ENCODE measurements at places on chromosomes 5 and 9.
A peak's percentile ranks its signal among the peaks of the same experiment; 100 is the strongest.

- DNase-seq, result no peak
Measured at GRCh38 chr5:13763719-13764118, 180.8 kb downstream of the DNAH5 start.

- no peak for DNase-seq
Measured at GRCh38 chr5:72835633-72836032, 19.2 kb downstream of the TNPO1 start.

DNA sequence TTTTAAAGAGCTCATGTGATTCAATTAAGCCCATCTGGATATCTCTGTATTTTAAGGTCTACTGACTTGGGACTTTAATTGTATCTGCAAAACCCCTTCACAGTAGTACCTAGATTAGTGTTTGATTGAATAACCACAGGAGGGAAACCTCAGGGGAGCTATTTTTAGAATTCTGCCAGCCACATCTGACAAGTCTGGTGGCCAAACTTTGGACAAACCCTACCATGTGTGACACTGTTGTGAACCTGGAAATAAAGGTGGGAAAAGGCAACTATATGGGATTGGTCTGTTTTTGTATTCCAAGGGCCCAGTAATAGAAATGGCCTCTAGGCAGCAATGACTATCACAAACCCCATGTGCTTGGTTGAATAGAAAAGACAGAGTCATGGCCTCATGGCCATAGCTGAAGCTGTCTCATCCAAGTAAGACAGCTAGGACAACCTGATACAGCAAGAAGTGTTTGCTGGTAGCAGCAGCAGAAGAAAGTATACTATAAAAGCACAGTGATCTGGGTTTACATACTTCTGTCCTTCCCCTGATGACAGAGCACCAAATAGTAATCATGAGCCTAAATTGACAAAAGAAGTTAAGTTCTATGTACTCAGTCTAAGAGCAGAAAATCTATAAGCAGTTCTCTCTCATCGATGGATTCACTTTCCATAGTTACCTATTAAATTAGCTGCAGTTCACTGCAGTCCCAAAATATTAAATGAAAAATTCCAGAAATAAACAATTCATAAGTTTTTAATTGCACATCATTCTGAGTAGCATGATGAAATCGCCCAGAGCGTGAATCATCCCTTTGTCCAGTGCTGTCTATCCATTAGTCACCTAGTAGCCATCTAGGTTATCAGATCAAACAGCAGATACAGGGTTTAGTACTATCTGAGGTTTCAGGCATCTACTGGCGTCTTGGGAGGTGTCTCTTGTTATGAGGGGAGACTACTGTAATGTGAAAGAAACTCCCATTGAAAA lies 189.8 kb downstream of the ARHGAP26 start:
- DNase-seq, result peak; percentile 66

- no peak for DNase-seq
Measured at GRCh38 chr5:123132316-123132715, 43.3 kb downstream of the PRDM6 start.

GRCh38 chr5:79731775-79732174 lies 42.1 kb downstream of the CMYA5 start:
- DNase-seq, result no peak

GRCh38 chr5:179799644-179799973 lies 5.8 kb downstream of the LTC4S start:
- no peak for DNase-seq

- DNase-seq, result no peak
Measured at GRCh38 chr9:78010445-78010844, 21.2 kb downstream of the GNAQ start.

DNA sequence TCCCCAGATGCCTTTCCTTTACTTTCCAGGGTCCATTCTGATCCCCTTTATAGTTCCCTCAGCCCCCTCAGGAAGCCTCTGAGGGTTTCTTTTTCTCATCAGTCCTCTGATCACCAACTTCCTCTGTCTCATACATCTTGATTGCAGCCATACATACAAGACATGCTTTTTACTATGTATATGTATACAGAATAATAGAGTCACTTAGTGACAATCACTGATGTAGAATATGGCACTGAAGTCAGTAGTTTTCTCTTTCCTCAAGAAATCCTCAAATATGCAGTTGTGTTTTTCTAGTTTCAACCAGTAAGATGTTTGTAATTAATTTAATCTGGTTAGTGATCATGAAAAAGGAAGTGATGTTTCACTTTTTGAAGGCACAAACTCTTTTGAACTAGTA lies 364.1 kb downstream of the MAN2A1 start:
- DNase-seq, result no peak

- DNase-seq, result no peak
Measured at GRCh38 chr9:104802906-104803305, 39.0 kb downstream of the NIPSNAP3B start.

DNA sequence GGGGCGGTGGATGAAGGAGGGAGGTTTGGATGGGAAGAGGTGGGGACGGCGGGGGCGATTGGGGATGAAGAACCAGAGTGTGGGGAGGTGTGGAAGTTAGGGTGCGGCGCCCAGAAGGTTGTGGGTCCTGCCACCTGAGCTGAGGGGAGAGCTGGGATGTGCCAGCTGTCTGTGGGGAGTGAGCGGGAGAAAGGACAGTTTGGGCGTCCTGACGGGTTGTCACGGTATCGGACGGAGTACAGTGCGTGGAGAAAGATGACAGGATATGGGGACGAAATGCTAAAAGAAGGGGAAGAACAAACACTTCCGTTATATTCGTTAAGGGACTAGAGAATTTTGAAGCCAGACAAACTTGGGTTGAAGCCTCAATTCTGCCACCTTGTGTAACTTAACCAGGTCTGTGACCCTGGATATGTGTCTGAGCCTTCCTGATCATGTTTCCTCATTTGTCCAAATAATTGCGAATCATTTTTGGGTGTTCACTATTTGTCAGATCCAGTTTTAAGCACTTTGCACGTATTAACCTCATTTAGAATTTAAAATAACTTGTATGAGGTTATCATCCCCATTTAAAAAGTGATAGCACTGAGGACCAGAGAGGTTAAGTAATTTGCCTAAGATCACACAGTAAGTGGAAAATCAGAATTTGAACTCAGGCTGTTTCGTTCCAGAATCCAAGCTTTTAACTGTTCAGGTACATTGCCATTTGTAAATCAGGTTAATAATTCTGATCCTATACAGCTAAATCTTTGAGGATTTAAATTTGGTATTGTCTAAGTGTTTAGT lies 689 bp downstream of the CNTRL start:
- DNase-seq, result peak; percentile 26

- no peak for DNase-seq
Measured at GRCh38 chr5:151153766-151154272, 3.8 kb downstream of the ANXA6 start.

DNA sequence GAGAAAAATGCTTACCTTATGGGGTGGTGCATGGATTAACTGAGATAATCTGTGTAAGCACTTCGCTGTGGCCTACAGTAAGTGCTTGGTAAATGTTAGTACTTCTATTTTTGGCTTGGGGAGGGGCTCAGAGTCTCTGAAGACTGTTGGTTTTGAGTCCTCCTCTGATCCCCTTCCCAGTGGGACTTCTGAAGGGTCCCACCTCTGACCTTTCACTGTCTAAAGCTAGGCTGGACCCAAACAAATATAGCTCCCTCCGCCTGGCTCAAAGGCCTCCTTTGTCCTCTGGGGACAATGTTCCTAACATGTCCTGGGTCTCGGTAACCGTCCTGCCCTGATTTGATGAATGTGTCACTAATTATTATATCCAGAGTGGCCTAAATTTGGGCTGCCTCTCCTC lies 34.8 kb downstream of the CAMK2A start:
- DNase-seq, result no peak

GRCh38 chr9:114116126-114116747 lies 17.1 kb upstream of the KIF12 start:
- DNase-seq, result no peak

DNA sequence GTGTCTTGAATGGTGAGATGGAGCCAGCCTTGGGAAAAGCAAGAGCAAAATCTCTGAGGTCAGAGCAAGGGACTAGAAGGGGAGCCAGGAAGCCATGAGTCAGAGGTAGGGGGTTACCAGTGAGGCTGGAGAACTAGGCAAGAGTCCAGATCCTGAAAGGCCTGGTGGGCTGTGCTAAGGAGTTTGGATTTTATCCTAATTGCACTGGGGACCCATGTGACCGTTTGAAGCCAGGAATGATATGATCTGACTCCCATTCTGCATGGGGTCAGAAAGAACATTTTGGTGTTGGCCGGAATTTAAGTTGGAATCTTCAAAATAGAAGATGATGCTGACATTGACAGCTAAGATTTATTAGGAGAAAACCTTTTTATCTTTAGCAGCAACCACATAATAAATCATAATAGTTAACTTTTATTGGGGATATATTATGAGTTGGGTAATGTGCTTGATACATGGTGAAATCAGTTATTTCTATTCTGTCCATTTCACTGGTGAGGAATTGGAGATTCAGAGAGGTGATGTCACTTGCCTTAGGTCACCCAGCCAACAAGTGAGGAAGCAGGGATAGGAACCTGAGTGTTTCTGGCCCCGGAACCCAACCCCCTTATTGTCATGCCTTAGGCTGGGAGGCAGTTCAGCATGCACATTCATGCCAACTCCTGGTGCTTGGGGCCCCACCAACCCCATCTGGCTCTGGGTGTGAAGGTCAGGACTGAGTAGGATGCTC lies 61.5 kb upstream of the RARS1 start:
- peak; percentile 54 for DNase-seq

DNA sequence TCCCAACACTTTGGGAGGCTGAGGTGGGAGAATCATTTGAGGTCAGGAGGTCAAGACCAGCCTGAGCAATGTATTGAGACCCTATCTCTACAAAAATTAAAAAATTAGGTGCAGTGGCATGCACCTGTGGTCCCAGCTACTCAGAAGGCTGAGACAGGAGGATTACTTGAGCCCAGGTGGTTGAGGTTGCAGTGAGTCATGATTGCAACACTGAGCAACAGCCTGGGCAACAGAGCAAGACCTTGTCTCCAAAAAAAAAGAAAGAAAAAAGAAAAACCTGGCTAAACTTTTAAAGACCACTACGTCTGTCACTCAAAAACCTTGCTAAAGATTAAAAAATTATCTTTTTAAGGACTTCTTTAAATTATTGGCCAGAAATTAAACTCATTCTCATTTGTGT lies 59.8 kb upstream of the ABCA1 start:
- DNase-seq, result no peak

GRCh38 chr5:128949847-128950546 lies 15.3 kb upstream of the SLC27A6 start:
- no peak for DNase-seq

DNA sequence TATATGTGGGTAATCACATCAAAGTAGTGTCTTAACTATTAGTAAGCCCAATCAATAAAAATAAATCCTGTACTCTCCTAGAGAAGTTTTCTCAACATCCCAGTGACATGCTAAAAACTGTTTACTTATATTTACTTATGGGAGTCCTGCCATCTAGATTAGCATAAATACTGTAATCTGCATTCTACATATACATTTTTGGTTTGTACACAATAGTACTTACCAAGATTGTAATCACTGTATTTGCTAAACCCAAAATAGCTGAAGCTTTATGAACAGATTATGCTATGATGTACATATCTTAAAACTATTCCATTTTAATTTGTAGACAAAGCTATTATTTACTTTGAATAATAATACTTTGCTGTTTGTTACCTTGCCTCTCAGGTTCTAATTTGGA lies 105.4 kb downstream of the EDIL3 start:
- DNase-seq, result no peak

GRCh38 chr5:142829801-142830220 lies 59.6 kb downstream of the ARHGAP26 start:
- DNase-seq, result peak; percentile 70

DNA sequence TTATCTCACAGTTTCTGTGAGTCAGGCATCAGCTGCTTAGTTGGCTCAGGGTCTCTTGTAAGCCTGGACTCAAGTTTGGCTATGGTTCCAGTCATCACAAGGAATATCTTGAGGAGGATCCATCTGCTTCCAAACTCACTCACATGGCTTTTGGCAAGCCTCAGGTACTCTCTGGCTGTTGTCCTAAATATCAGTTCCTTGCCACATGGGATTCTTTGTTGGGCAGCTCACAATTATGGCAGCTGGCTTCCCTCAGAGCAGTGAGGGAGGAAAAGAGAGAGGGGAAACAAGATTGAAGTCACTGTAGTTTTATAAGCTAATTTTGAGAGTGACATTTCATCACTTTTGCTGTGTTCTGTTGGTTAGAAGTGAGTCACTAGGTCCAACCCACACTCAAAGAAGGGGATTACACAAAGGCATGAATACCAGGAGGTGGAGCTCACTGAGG lies 144.5 kb downstream of the GCNT1 start:
- DNase-seq, result peak; percentile 76

- DNase-seq, result no peak
Measured at GRCh38 chr5:34900652-34901051, 14.7 kb downstream of the RAD1 start.

- no peak for DNase-seq
Measured at GRCh38 chr5:126526493-126526892, 68.5 kb downstream of the ALDH7A1 start.

DNA sequence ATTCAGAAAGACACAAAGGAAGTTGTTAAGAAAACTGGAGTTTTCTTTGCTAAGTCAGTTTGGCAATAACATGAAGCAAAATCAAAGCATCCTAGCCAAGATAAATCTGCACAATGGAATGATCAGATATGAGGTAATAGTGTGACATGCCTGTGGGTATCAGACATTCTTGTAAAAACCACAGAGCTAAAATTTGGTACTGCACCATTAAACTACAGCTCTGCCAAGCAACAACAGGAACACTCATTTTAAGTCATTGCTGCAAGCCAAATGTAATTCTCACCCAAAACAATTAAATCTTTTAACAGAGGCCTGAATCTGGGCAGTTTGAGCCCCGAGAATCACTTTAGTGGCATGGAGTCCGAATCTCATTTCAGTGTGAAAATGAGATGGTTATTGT lies 96.6 kb downstream of the VCAN start:
- peak; percentile 97 for DNase-seq

DNA sequence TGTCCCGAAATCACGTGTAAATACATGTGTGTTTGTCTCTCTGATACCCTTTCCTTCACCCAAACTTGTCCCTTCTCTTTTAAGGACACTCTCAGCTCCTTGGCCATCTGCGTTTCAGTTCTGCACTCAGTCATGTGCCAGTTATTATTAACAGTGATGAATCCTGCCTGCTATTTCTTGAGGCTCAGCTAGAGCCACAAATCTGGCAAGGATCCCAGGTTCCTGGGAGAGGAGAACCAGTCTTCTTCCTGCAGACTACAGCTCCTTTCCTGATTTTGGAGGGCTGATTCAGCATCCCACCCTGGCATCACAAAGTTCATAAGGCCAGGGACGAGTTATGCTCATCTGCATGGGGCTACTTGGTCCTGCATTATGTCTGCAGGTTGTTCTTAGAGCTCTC lies 5.6 kb downstream of the MAMDC2 start:
- DNase-seq, result peak; percentile 65

DNA sequence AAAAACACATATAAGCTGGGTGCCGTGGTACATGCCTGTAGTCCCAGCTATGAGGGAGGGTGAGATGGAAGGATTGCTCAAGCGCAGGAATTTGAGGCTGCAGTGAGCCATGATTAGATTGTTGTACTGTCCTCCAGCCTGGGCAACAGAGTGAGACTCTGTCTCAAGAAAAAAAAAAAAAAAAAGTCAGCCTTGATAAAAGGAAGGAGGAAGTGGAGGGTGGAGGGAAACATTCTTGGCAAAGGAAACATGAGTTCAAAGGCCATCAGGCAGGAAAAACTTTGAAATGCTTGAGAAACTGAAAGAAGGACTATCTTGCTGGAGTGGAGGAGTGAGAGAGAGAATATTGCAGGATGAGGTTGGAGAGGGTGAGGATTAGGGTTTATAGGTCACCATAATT lies 18.3 kb upstream of the ANKHD1 start:
- no peak for DNase-seq

All from AG10803 (cell line).